ENCODE measurements at places on chromosomes 12 and 14.

GRCh38 chr14:37546621-37547447, 48.2 kb downstream of the FOXA1 start:
- no peak for DNase-seq

DNA sequence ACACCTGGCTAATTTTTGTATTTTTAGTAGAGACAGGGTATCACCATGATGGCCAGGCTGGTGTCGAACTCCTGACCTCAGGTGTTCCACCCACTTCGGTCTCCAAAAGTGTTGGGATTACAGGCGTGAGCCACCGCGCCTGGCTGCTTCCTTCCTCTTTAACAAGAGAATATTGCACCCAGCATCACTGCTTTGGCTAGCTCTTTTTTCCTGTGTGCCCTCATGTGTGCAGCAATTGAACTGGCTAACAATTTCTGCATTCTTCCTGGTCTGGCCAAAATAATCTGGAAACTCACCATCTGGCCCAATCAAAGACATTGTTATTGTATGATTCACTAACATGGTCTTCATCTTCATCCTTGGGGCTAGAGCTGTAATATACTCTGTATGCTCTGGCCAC, 2.7 kb upstream of the ASB8 start:
- DNase-seq = no peak

DNA sequence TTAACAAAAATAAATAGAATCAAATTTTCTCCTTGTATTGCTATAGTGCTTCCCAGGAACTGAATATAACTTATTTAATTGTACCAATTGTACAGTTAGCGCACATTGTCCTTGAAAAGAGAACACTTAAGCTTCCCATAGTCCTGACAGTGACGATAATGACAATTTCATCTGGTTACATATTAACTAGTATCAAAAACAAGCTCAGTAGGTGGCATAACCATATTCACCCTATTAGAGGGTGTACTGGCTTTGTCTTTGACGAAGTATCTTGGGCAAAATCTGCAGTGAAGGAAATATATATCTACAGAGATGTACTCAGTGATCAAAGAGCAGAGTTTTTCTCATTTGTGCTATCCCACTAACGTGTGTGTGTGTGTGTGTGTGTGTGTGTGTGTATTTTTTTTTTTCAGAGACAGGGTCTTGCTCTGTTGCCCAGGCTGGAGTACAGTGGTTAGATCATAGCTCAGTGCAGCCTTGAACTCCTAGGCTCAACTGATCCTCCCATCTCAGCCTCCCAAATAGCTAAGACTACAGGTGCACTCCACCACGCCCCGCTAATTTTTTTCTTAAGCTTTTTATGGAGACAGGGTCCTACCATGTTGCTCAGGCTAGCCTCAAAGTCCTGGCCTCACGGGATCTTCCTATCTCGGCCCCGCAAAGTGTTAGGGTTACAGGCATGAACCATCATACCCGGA, 4.9 kb upstream of the A2M start:
- no peak for DNase-seq

DNA sequence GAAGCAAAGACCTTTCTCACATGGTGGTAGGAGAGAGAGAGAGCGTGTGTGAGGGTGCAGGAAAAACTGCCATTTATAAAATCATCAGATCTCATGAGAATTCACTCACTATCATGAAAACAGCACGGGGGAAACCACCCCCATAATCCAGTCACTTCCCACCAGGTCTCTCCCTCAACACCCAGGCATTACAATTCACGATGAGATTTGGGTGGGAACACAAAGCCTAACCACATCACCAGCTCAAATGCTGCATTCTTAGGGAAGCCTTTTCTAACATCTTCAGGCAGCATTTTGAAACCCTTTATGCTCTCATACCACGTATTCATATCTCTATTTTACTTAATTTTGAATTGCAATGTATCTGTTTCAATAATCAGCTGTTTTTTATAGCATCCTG, 165.9 kb downstream of the TMTC3 start:
- no peak for DNase-seq
